ENCODE measurements at places on chromosomes 4 and X.
A peak's percentile ranks its signal among the peaks of the same experiment; 100 is the strongest.

- DNase-seq: peak; percentile 78
Observed at GRCh38 chr4:88743696-88744095, 46.1 kb upstream of the NAP1L5 start.

DNA sequence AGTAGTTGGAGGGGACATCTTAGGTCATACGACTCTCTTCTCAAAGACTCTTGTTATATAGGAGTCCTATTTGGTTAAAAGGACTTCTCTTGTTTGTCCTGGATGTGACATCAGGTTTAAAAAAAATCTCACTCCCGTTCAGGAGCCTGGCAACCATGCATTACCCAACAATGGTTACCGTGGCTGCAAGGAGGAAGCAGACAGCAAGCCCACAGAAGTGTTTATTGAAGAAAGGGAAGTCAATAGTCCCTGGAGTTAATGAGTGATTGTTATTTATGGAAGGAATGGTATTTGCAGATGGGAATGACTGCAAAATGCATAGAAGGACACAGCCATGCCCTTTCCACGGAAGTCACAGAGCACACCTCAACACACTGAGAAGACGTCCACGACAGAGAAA is 75.9 kb upstream of the ENPP6 start:
- peak; percentile 55 for DNase-seq

GRCh38 chr4:179981161-179981560 is 2262.0 kb upstream of the TENM3 start:
- no peak for DNase-seq

GRCh38 chr4:147220833-147221232 is 260.1 kb upstream of the EDNRA start:
- DNase-seq: no peak

DNA sequence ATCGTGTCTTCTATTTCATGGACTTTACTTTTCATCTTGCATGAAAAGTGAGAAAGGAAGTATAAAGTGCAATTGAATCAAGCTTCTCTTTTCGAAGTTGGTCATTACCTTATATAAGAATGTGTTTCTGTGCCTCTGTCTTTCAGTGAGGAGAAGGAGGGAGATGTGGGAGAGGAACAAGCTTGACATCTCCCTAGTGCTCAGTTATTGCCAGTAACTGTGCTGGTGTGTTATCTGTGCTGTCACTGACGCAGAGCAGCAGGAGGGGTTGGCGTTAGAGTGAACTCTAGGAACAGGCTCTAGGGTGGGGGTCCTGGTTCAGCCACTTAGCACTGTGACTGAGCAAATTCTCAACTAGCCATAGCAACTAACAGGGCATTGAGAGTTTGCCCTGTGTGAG is 34.0 kb upstream of the TBC1D9 start:
- DNase-seq: no peak

DNA sequence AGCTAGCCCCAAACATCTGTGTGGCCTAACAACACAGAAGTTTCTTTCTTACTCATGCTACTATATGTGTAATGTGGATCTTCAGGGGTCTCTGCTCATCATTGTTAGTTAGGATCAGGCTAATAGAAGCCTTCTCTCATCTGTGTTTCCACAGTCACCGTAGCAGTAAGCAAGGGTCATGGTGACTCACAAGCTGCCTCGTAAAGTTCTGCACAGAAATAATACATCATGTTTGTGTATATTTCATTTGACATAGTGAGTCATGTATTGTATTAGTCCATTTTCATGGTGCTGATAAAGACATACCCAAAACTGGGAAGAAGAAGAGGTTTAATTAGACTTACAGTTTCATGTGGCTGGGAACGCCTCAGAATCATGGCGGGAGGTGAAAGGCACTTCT is 38.7 kb downstream of the SLC4A4 start:
- DNase-seq: peak; percentile 66

DNA sequence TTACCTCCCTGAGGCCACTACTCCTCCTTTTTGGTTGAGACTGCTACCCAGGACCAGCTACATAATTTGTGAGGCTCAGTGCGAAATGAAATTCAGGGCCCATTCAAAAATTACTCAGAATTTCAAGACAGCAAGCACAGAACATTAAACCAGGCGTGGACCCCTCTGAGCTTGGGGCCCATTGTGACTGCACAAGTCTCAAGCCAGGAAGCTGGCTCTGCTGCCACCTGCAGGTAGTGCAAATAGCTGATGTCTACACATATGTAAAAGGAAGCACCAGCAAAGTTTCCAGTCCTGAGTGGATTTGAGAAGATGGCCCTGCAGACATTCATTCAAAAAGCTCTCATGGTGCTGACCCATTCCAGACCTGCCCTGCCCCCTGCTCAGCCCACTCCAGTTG is 213.4 kb upstream of the LNX1 start:
- peak; percentile 40 for DNase-seq

DNA sequence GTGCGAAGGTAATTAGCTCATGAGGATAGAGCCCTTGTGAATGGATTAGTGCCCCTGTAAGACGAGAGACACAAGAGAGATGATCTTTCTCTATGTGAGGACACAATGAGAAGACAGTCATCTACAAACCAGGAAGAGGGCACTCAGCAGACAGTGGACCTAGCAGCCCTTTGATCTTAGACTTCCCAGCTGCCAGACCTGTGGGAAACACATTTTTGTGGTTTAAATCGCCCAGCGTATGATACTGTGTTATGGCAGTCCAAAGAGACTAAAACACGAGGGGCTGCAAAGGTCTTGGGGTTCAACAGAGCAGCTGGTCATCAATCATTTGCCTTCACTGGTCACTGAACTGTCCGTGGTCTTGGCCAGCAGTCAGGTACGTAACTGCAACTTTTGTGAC is 9.2 kb upstream of the SYNPO2 start:
- DNase-seq: no peak

DNA sequence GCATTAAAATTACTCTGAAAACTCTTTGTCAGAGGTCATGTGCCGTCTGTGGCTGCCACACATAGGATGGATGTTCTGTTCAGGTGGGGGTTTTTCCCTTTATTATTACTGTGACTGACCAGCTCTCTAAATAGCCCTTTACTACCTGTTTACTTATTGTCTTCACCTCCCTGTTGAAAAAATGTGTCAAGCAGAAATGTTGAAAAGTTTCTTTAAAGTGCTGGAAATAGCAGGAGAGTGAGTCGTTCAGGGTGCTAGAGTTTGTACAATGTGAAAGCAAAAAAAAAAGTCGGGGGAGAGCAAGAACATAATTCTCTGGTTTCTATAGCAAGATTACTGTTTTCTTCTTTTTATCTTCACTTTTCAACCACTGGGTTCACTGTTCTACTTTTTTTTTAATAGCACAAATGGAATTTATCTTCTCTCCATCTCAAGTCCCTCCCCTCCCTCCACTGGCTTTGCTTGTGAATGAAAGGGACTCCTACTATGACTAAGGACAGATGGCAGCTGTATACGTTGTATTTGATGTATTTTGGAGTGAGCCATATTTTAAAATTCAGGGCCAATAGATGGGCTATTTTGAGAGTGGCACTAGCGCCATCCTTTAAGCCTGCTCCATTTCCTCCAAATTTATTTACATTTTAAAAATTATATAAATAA is 33.3 kb downstream of the ARX start:
- DNase-seq: peak; percentile 56

- DNase-seq: no peak
Observed at GRCh38 chrX:44060221-44060620, 87.0 kb upstream of the NDP start.

- peak; percentile 57 for DNase-seq
Observed at GRCh38 chr4:168509786-168510185, 12.9 kb downstream of the PALLD start.
